H1 (cell line): ENCODE measurements at places on chromosomes 1 and 21. TPM values are rescaled to one million over a fixed set of nuclear protein-coding genes. Genes with fewer than 3 reads are reported as not detected.
A peak's percentile ranks its signal among the peaks of the same experiment; 100 is the strongest.

DNA sequence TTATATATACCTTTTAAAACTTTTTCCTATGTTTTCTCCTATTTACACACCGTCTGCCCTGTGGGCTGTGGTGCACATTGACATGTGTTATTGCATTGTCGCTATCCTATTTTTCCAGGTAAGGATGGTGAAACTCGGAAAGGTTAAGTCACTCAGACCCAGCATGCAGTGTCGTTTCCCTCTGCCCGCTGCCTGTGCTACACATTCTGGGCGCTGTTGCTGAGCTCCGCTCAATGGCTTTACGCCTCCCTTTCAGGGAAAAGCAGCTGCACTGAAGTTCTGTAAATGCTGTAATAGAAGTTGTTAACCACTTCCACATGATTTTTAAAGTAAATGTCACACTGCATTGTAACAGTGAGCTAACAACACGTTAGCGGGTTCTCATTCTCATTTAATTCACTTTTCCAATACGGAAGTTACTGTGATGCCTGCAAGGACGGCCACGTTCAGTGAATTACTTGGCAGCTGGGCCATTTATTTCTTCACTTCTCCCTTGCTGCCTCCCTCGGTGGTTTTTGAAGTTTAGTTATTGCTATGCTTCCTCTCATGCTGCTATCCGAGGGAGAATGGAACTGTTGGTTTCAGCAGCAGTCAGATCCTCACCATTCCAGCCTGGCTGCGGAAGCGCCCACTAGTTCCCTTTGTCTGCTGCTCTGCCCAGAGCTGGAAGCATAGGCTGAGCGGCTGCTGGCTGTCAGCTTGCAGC lies 288.7 kb downstream of the SPATA17 start:
- no peak for DNase-seq
- no peak overlapping the region for H3K27ac ChIP-seq
- no peaks in the 10 kb centered on the region; the same call in 1 of the 2 replicates for H3K4me1 ChIP-seq
- no peak overlapping the region for H3K4me3 ChIP-seq

The GBP6 gene
- not detected in 2 replicates for total RNA-seq

- H3K27ac ChIP-seq, result no peak overlapping the region
- H3K36me3 ChIP-seq, result no peaks in the 10 kb centered on the region
- H3K4me3 ChIP-seq, result no peak overlapping the region
Observed at GRCh38 chr1:65267683-65268082, 41.7 kb upstream of the DNAJC6 start.

- no peaks in the 10 kb centered on the region for H3K36me3 ChIP-seq
- peaks cover 2% of the 10 kb centered on the region; the same call in 1 of the 2 replicates for H3K27me3 ChIP-seq
- H3K27ac ChIP-seq, result 0 out of 2 replicates have a peak overlapping the region, but pooled peaks have one; percentile 4
- H3K4me3 ChIP-seq, result no peak overlapping the region
Observed at GRCh38 chr1:172360511-172360910, 60.0 kb upstream of the C1orf105 start.

The S100A9 gene
- total RNA-seq, result not detected in 2 replicates

DNA sequence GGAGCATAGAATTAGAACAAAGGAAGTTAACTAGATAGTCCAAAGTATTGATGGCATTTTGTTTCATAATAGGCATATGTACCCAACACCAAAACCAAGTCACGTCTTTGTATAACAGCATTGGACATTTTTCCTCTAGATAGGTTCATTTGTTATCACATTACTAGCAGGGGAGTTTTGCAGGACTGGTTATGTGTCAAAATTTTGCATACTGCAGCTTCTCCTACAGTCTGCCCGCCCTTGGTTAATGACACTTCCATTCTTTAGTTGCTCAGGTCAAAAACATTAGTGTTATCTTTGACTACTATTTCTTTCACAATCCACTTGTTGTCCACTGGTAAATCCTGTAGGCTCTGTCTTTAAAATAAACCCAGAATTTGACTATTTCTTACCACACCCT lies 8.9 kb downstream of the CAPZA1 start:
- no peak overlapping the region for H3K4me3 ChIP-seq
- DNase-seq, result no peak
- no peaks in the 10 kb centered on the region for H3K4me1 ChIP-seq
- no peak overlapping the region for H3K27ac ChIP-seq
- H3K27me3 ChIP-seq, result no peaks in the 10 kb centered on the region

The ALG6 gene
- total RNA-seq, result 25.1 and 26.8 TPM in 2 replicates

The LCE1C gene
- not detected in 2 replicates for total RNA-seq
